ENCODE measurements at places on chromosomes 5 and 9. TPM values are rescaled to one million over a fixed set of nuclear protein-coding genes. Genes with fewer than 3 reads are reported as not detected.

Gene HBEGF
- 6.5 TPM for total RNA-seq

Gene ZNF883
- 0.65 TPM for total RNA-seq

Gene CCNI2
- total RNA-seq = 0.07 TPM

Gene NEURL1B
- total RNA-seq = 10.0 TPM

Gene FAT2
- total RNA-seq = 0.01 TPM

Gene ADAMTSL2
- not detected for total RNA-seq

Gene DDX4
- not detected for total RNA-seq

Gene MBLAC2
- 2.9 TPM for total RNA-seq

Gene SPATA31A3
- total RNA-seq = not detected

Gene C5orf52
- total RNA-seq = not detected

Gene PCDHAC2
- 4.0 TPM for total RNA-seq
